ENCODE measurements at places on chromosomes 6 and 20.
A peak's percentile ranks its signal among the peaks of the same experiment; 100 is the strongest.

DNA sequence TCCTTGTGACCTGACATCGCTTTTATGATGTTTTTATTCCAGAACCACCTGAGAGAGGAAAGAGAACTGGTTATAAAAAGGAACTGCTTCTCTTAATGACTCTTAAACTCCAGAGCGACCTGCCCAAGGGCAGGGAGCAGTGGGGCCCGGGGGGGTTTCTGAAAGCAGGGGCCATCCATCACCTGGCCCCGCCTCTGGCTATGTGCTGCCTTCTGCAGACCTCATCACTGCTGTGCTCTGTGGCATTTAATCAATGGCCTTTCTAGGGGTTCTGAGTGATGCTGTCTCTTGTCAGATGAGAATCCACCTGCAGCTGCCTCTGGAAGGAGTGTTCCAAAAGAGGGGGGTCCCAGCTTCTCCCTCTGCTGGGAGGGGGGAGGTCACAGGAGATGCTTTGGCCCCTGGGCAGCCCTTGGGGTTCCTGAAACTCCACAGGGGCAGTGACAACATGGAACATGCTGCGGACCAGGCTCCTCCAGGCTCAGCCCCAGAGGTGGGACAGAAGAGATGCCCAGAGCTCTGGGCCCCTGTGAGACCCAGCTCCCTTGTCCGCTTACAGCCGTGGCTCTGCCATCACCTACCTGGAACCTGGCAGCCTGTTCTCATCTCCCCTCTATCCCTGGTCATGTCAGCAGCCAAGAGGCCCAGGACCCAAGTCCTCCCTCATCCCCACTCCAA, 177.1 kb upstream of the SULF2 start:
- no peak for DNase-seq

DNA sequence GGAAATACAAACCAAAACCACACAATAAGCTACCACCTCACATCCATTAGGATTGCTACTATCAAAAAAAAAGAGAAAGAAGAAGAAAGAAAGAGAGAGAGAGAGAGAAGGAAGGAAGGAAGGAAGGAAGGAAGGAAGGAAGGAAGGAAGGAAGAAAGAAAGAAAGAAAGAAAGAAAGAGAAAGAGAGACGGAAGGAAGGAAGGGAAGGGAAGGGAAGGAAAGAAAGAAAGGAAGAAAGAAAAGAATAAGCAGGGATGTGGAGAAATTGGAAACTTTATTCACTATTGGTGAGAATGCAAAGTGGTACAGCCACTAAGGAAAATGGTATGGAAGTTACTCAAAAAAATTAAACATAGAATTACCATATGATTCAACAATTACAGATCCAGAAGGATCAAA, 159.9 kb downstream of the ID4 start:
- no peak for DNase-seq

DNA sequence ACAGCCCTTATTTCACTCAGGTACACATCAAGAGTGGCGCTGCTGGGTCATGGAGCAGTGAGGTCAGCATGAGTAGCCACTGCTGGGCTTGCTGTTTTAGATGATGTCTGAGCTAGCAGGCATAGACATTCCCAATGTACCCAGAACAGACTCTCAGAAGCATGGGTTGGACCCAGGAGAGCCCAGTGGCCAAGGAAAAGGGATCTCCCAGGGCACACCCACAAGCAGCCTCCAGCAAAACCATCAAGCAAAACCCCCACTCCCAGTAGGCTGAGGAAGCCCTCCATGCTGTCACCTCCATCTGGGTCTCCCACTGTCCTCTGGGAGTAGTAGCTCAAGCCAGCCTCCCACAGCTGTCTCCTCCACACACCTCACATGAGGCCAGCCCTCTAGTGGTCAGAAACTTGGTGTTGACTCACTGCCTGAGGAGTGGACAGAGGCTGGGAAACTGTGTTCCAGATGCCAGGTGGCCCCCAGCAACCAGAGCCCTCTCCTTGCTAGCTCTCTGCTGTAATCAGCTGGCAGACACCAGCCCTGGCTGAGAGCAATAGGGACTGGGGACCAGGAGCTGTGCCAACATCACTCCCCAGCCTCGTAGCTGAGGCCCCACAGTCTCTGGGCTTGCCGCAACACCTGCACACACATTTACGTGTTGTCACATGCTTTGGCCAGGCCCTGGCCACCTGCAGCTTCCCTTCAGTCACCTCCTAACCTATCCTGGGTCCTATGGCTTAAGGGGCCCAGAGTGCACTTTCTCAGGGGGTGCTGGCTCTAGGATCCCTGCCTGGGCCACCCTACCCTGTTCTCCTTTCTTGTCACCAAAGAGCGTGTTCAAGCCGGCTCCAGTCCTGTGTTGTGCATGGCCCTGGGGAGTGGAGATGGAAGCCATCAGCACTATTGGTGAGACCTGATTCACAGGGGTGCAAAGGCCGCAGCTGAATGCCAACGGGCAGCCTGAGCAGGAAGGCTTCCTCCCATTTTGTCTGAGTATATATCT, 1.9 kb upstream of the AP5S1 start:
- DNase-seq, result no peak

- no peak for DNase-seq
These were observed 620.3 kb upstream of the CDH4 start for GRCh38 chr20:60631585-60632287.

- no peak for DNase-seq
These were observed 8.1 kb downstream of the GLP1R start for GRCh38 chr6:39056681-39057080.

GRCh38 chr6:52164319-52165094, 21.7 kb upstream of the IL17A start:
- DNase-seq, result no peak

DNA sequence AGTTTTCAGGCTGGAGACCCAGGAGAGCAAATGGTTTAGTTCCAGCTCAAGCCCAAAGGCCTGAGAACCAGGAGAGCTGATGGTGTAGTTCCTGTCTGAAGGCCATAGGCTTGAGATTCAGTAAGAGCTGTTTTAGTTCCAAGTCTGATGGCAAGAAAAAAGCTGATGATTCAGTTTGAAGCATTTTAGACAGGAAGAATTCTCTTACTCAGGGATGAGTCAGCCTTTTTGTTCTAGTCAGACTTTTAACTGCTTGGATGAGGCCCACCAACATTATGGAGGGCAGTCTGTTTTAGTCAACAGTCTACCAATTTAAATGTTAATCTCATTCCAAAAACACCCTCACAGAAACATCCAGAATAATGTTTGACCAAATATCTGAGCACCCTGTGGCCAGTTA, 2.5 kb downstream of the ZSCAN26 start:
- no peak for DNase-seq

DNA sequence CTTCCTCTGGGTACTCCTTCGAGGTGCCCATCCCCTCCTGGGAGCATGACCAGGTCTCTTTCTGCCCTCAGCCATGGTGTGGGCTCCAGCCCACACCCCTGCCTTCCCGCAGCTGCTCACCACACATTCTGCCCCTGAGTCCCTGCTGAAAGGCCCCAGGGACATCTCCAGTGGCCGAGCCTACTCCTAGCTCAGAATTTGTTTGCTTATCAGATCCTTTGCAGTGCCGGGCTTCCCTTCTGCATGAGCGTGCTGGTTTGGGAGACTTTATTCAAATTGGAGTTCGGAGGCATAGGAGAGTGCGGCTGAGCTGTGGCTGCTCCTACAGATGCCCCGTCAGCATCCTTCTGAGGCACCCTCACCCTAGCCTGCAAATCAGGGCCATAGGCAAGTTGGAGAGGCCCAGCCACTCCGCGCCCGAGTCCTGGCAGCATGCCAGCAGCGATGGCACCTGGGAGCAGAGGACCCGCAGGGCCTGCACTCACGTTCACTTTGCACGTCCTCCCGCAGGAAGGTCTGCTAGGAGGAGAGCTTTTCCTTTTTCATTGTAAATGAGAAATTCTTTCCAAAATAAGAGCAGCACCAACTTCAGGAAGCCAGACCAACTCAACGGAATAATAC, 327.3 kb downstream of the QKI start:
- no peak for DNase-seq

DNA sequence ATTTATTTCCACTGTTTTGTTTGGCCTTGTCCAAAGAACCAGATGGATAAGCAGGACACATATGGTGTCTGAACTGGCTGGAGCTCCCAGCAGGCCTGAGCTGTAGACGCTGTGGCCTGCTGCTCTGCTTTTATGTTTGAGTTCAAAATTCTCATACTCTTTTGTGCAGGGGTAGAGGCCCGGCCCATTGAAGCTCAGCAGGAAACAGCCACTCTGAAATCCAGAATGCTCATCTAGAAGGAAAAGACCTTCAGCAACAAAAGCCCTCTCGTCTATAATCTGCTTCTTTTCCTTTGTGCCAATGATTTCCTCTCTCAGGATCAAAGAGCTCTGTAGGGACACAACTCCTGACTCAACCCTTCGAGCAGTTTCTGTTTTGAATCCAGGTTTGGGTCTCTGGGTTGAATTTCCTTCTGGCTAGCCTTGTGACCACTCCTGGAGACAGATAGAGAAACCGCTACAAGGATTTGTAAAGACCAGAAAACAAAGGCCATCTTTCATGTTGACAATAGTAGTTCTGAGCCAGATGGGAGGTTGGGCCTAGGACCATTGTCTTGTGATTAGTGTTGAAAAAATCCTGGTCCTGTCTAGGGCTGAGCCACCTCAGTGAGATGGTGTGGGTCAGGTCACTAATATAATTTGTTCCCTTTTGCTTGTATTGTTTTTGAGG, 446.7 kb downstream of the BCKDHB start:
- no peak for DNase-seq

DNA sequence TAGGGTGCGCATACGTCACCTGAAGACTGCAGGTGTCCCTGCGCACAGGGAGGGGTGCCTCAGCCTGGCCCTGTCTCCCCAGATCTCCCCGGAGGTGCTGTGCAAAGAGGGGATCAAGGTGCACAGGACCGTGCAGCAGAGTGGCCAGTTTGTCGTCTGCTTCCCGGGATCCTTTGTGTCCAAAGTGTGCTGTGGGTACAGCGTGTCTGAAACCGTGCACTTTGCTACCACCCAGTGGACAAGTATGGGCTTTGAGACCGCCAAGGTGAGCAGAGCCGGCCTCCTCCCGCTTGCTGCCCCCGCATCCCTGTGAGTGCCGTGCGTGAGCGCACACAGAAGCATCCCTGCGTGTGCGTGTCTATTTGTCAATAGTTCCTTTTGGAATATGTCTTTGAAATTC, 150.7 kb downstream of the DTNBP1 start:
- DNase-seq, result no peak

- DNase-seq, result peak; percentile 79
These were observed 29.2 kb downstream of the TFEB start for GRCh38 chr6:41705996-41706835.

- no peak for DNase-seq
These were observed 2.7 kb upstream of the STK4 start for GRCh38 chr20:44963325-44964215.

GRCh38 chr20:17811628-17811965, 111.8 kb downstream of the BANF2 start:
- DNase-seq, result no peak

DNA sequence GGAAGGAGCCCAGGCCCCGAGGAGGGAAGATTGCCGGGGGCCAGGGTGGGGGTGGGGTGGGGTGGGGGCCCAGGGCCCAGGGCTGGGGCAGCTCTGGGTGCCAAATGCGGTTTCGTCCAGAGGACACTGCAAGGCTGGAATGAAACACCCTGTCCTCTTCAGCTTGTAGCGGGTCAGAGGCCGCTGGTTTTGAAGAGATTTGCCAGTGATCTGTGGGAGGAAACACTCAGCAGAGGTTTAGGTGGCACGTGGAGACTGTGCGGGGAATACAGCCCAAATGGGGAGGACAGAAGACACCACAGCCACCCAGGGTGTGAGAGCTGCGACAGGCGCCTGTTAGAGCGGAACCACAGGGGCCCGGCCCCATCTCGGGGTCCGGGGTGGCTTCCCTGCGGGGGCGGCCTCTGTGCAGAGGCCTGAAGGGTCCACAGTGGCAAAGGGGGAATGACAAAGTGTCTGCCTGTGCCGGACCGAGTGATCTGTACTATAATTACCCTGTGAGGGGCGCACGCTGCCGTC, 29.2 kb downstream of the FRMD1 start:
- DNase-seq, result no peak
